ENCODE measurements at places on chromosomes 12 and 14.

- no peak for DNase-seq
Measured at GRCh38 chr12:109228664-109229063, 80.4 kb downstream of the FOXN4 start.

GRCh38 chr14:69913686-69914085, 34.5 kb downstream of the SMOC1 start:
- no peak for DNase-seq

DNA sequence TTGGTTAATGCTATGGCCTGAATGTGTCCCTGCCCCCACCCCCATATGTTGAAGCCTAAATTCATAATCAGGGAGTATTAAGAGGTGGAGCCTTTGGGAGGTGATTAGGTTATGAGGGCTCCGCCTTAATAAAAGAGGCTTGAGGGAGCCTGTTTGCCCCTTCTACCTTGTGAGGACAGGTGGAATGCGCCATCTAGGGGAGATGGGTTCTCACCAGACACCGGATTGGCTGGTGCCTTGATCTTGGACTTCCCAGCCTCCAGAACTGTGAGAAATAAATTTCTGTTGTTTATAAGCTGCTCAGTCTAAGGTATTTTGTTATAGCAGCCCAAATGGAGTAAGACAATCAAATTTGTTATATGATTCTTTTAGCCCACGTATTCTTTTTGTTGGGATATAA, 148.3 kb downstream of the PTCSC3 start:
- DNase-seq = no peak

DNA sequence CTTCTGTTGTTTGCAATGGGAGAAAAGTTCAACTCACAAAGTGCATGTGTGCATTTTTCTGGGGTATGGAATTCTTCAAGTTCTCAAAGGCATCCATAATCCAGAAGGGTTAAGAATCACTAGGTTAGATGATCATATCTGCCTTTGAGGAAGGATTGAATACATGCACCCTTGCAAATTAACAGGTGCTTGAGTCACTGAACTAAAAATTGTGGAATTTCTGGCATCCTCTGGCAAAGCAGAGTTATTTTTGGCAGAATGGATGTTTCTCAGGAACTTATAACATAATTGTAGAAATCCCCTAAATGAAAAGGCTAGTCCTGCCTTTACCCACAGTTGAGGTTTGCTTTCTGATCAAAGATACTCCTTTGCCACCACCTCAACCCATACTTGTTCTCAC, 136.5 kb upstream of the DYRK2 start:
- DNase-seq = no peak

GRCh38 chr14:84409435-84409834, 1120.5 kb upstream of the FLRT2 start:
- DNase-seq = no peak

DNA sequence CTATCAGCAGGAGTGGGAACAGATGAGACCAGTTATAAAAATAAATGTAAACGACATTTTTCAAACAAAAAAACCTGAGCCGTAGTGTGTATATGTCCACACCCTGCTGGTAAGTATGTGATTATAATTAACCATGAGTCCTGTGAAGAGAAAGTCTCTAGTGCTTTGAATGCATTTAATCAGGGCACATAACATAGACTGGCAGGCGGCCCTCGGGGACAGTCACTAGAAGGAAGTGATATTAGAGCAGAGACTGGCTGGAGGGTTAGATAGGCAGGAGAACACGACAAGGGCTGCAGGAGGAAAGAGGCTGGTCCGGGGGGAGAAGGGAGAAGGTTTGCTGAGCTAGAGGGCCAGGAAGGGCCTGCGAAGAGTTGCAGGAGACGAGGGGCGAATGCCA, 23.8 kb upstream of the ELK3 start:
- no peak for DNase-seq

DNA sequence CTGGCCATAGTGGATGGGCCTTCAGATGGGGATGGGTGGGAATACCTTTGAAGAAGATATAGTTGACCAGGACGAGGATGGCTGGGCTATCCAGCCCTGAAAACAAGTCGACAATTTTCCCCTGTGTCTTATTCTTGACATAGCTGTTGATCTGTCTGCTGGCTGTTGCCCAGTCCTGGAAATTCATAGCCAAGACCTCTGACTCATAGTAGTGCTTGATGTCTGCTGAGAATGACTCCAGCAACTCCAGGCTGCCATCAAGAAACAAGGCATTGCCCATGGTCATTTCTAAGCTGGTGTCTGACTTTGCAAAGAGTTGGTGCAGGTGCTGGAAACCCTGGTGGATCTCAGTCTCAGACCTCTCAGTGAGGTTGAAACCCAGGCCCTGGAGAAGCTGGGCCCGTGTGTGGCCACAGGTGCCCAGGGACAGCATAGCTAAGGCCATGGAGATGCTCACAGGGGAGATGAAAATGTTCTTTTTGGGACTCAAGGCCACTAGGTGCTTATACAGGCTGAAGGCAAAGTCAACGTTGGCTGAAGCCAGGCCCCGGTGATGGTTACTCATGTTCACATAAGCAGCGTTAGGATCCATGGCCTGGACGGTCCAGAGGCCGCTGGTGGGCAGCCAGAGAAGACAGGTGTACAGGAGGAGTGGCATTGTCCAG, 9.0 kb downstream of the SERPINA6 start:
- DNase-seq = no peak

GRCh38 chr14:97844042-97844441, 1046.9 kb downstream of the VRK1 start:
- no peak for DNase-seq

DNA sequence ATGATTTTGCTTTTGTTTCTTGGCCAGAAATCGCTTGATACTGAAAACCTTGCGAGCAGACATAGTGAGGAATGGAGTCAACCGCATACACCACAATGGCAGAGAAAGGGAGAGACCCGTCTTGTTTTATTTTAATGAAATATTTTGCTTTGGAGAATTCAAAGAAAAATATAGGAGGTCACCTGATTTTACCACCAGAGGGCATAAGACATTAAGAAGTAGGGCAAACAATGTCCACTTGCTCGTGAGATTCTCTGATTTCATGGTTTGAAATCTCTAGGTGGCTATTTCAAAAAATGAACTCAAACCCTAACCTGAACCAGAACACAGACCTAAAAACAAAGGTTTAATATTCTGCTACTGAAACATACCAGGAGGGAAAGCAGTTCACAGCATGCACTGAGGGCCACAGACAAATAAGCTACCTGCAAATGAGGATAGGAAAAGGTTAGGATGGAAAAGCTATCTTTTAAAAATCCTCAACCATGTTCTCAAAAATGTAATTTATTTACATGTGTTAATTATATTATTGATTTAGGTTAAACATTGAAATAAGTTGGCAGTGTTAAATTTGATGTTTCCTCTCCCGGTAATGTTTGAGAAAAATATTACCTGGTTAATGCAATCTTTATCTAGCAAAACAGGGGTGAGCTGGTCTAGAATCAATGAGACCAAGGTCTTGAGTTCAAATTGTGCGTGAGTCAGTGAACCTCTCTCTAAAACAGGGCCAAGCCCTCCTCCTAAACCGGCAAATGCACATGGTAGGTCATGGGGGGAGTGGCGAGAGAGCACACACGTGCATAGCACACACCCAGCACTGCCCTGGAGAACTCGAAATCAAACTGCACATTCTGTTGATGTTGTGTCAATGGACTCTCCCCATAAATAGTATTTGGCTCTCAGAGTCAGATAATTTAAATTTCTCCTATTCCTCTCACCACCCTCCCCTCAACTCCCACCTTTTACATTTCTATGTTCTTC, 12.5 kb downstream of the IFNG-AS1 start:
- DNase-seq = no peak

DNA sequence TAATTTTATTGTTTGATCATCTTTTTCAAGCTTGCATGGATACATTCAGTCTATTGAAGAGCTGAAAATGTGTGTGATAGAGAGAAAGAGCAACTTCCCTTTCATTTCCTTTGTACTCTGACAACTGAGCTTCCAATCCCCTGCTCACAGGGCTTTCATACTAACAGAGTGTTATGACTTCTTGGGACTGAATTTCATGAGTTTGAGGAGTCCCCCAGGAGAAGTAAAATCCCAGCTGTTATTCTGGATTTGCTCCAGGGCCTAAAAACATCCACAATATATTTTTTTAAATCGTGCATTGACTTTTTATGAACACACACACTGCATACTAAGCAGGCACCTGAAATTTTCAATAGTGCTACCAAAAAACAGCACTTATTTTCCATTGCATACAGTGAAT, 195.8 kb upstream of the CAND1 start:
- no peak for DNase-seq

DNA sequence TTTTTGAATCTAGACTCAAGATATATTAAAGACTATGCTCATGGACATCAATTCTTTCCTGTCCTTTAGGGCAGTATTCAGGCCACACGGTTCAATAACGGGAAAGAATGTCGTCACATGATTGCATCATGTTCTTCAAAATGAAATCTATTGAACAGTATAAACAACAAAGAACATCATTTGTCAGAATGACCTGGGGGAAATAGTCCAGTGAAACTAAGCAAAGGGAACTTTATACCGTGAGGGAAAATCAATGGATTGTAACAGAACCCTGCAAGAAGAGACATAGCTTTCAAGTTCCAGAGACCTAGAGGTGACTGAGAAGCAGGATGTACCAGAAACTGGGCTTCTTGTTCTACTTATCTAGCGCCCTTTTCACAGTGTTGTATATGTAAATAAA, 32.7 kb downstream of the FLRT2 start:
- no peak for DNase-seq

DNA sequence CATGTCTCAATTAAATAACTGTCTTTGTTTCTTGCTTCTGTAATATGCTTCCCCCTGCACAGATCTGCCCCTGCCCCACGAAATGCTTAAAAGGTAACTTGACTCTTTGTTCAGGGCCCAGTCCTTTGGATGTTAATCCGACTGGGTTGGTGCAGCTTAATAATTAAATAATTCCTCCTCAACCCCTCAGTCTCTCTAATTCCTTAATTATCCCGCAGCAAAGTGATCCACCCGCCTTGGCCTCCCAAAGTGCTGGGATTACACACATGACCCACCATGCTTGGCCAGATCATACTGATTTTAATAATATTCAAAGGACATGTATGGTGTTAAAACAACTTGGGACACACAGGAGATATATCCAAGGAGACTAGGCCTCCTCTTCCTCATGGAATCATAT, 18.2 kb upstream of the ANAPC7 start:
- DNase-seq = no peak

DNA sequence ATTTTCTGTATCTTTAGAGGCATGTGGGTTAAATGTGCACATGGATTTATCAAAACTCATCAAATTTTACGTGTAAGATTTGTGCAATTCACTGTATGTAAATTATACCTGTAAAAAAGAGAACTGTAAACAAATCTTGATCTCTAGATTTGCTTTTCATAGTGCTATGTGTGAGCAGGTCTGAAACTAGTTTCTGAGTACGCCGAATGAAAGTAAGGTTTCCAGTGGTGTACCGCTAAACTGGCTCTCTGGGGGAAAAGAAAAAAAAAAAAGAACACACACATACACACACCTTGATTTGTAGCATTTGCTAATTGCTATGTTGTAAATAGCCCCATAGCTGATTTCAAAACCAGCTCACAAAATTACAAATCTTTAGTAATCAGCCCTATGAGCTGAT, 8.6 kb upstream of the SLC41A2 start:
- DNase-seq = no peak

DNA sequence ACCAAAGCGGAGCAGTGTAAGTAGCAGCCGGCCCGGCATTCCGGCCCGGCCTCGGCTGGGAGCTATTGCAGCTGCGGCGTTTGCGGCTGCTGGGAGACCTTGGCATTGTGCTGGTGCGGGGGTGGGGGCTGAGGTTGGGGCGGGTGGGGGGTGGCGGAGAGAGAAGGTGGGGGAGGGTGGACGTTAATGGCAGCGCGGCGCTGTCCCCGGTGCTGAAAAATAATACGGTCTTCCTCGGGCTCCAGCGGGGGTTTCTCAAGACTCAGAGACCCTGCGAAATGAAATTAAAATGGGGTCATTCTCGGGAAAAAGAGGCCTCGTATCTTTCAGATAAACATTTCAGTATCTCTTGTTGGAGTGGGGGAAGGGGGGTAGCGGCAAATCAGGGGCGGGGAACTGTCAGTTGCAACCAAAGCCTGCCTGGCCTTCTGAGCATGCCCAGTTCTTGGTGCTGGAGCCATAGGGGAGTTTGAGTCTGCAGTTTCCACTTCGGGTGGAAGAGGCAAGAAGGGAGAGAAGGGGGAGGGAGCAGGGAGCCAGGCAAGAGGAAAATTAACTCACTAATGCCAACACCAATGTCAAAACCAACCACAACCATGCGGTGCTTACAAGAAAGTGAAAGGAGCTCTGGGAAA, 414 bp downstream of the UNC79 start:
- no peak for DNase-seq

DNA sequence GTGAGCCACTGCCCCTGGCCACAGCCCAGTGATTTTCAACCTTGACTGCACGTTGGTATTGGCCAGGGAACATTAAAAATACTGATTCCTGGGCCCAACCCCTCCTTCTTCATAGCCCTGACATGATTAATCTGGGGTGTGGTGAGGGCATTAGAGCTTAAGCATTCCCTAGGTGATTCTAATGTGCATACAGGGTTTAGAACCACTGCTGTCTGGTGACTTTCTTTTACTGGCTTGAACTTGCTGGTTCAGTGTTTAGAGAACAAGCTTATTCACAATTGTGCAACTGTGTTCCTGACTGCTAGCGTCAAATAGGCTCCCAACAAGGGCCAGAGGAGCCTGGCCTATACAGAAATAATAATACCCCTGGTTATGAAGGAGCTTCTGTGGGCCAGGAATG, 488.8 kb upstream of the CCDC196 start:
- DNase-seq = no peak

GRCh38 chr12:50986966-50987737, 34.8 kb downstream of the HIGD1C start:
- no peak for DNase-seq

DNA sequence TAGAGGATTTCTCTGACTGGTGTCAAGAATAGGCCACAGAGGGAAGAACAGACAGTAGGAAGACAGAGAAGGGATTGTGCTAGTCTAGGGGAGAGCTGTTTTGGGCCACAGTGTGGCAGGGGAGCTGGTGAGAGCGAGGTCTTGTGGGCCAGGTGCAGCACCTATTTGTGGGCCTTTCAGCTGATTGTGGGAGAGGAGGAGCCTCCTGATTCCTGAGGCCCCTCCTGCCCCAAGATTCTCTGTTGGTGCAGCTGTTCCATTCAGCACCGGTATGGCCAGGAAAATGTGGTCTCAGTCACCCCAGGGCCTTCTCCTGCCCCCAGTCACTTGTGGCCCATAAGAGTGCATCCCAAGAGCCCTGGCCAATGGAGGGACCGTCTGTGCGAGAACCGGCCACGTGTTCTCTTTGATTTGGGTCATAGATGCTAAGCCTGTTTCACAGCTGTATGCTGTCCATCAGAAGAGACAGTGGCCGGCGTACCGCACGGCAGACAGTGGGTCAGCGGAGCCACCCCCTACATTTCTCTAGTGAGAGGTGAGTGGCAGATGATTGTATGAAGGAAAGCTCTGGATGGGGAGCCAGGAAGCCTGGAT, 27.7 kb downstream of the TPCN1 start:
- DNase-seq = no peak
